ENCODE measurements at places on chromosomes 2 and 18.

- no peak for DNase-seq
Measured at GRCh38 chr2:205865056-205865455, 182.8 kb downstream of the NRP2 start.

GRCh38 chr18:41395695-41396094, 559.3 kb upstream of the PIK3C3 start:
- DNase-seq, result no peak

GRCh38 chr2:43142921-43143438, 83.4 kb downstream of the ZFP36L2 start:
- DNase-seq, result no peak

GRCh38 chr2:119350311-119350998, 16.2 kb downstream of the C2orf76 start:
- DNase-seq, result no peak

DNA sequence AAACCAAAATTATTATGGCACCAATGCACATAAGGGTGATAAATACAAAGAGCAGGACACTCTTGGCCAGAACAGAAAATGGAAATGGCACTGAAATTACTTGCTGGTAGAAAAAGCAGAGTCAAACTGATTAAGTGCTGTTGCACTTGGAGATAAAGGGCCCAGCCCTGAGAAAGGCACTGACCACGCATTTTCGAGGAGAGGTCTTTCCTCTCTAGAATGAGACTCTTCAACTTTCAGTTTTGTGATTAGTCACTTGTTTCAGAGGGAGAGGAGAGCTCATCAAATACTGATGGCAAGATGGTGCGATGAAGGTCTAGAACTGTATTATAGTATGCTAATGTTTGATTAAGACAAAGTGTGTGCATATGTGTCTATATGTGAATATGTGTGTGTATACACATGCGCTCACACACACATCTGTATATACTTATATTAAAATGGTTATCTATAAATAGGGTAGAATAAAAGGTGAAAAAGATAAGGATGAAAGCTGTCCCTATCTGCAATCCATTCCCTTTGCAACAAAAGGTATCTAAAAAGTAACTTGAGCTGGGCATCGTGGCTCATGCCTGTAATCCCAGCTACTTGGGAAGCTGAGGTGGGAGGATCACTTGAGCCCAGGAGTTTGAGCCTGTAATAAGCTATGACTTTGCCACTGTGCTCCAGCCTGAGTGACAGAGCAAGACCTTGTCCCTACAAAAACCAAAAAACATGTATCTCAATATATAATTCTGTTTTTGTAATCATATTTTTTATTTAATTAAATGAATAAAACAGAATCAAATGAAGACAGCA, 48.8 kb upstream of the ZDBF2 start:
- no peak for DNase-seq

Data from trophoblast cell (in vitro differentiated cells and primary cell).